Right renal pelvis (tissue), 4 donors: ENCODE measurements at places on chromosomes 2 and 18. TPM values are rescaled to one million over a fixed set of nuclear protein-coding genes. Genes with fewer than 3 reads are reported as not detected.

GPR45 gene
- polyA plus RNA-seq: 0.08 TPM

GRCh38 chr2:173764094-173764493 lies 201.1 kb downstream of the SP3 start:
- DNase-seq: no peak

- no peak for DNase-seq
These were observed 3.4 kb upstream of the TEX51 start for GRCh38 chr2:126895336-126895735.

GRCh38 chr2:20218331-20219320 lies 6.3 kb downstream of the SDC1 start:
- DNase-seq: no peak

DNA sequence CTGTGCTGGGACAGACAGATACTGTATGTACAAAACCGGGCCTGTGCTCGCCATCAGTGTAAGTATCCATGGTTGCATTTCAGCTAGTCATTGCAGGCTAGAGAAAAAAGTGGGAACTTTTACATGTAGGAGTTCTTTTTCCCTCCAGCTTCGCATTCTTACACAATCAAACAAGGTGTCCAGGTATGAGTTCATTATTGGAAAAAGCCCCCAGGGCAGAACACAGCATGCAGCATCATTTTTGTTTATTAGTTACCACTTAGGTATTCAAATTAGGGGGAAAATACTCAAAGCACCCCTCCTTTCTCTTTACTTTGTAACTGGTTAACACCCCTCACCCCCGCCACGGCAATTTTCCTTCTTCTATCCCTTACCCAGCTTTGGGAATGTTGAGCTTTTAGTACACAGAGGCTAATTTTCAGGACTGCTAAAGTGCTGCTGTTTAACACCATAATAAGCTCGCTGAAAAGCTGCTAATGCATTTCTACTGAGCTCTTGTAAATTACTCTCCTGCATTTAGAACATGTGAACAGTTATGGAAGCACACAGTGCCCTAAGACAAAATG lies 13.6 kb downstream of the UPP2 start:
- DNase-seq: no peak

DNA sequence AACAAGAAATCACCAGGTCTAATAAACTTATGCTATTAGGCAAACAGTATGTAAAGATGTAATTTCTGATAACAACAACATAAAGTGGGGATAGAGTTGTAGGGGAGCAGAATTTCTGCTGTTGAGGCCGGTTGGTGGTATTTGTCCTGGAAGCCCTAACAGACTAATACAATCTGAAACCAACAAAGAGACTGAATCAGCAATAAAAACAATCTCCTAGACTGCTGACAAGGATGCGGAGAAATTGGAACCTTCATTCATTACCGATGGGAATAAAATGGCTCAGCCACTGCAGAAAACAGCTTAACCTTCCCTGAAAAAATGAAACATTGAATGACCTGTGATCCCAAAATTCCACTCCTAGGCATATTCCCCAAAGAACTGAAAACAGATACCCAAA lies 88.7 kb downstream of the GYPC start:
- no peak for DNase-seq
